ENCODE measurements at places on chromosomes 1 and 21. TPM values are rescaled to one million over a fixed set of nuclear protein-coding genes. Genes with fewer than 3 reads are reported as not detected.

DNA sequence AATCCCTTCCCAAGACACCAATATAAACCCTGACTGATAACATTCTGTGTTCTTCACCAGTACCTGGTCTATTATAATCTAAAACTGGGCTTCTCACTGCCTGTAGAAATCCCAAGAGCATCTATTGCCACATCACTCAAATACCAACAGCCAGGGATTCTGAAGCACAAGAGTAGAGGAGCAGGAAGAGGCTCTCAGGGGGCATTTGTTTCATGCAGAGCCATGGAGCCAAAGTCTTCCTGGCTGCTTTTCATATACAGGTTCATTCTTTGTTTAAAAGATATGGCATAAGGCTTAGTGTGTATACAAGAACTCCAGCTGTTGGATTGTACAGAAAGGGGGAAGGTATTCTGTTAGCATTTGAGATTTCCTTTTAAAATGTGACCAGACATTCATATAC, 38.2 kb upstream of the USH2A start:
- DNase-seq: no peak

- DNase-seq: no peak
These were observed 1.2 kb upstream of the TFF1 start for GRCh38 chr21:42367367-42368165.

- DNase-seq: no peak
These were observed 7.3 kb upstream of the CACNA1S start for GRCh38 chr1:201119206-201120197.

GRCh38 chr1:209354111-209354839, 229.2 kb upstream of the CAMK1G start:
- peak; percentile 86 for DNase-seq

Gene ZC3H12A
- total RNA-seq: 4.2 TPM

DNA sequence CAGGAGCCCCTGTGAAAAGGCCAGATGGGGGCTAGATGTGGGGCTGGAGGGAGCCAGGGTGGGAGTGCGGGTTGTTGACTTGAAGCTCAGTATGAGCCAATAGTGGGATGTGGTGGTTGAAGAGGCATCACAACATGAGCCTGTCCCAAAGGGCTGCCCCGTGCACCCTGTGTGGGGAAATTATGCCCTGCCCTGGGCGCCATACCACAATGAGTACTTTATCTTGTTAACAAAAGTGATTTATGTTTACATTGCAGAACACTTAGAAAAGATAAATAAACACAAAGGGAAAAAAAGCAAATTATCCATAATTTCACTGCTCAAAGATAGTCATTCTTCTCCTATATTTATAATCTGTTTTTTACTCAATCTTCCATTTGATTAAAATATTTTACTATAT, 1.6 kb upstream of the NFASC start:
- no peak for DNase-seq

- no peak for DNase-seq
These were observed 21.5 kb upstream of the GPR37L1 start for GRCh38 chr1:202101184-202101583.

GRCh38 chr1:164361927-164362326, 197.1 kb upstream of the PBX1 start:
- no peak for DNase-seq

GRCh38 chr1:116574581-116575291, 3.9 kb upstream of the CD58 start:
- peak; percentile 62 for DNase-seq

Data from urinary bladder (tissue), 4 donors.